ENCODE measurements at places on chromosomes 12 and 14.

DNA sequence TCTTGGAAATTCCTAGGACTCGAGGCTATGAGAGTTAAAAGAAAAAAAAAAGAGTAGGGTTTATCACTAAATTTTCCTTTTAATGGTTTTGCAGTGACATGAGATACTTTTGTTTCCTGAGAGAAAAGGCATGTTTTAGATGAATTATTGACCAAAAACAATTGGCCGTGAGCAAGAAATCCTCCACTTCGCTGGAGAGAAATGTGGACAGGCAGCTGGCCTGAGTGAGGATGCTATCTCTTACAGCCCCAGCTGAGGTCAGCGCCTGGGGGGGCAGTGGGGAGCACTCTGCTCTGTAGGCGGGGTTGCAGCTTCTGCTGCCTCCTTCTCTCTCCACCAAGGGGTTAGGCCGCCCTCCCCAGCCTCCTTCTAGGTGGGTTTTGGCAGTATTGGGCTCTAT lies 54.7 kb downstream of the PRIMA1 start:
- DNase-seq: no peak

- DNase-seq: no peak
These were observed 17.0 kb downstream of the ANO6 start for GRCh38 chr12:45232756-45233372.

DNA sequence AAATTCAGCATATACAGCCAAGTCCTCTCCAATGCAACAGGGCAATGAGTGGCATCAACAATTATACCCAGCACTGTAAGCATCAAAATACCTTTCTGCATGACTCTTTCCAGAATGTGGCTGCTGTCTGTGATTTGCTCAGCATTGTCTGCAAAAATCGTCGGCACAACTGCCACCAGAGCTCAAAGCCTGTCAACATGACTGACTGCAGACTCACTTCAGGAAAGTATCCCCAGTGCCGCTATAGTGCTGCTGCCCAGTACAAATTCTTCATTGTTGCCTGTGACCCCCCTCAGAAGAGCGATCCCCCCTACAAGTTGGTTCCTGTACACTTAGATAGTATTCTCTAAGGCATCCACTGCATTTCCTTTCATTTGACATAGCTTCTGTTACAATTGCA lies 735 bp downstream of the RNASE6 start:
- no peak for DNase-seq

GRCh38 chr14:50758945-50759344 lies 72.0 kb downstream of the NIN start:
- no peak for DNase-seq

GRCh38 chr12:6200256-6201212 lies at the start of gene CD9:
Gene CD9, plus strand, starts transcription at chr12:6200400. Its CDS starts 100 bp downstream, at chr12:6200500.
- DNase-seq: peak; percentile 13

DNA sequence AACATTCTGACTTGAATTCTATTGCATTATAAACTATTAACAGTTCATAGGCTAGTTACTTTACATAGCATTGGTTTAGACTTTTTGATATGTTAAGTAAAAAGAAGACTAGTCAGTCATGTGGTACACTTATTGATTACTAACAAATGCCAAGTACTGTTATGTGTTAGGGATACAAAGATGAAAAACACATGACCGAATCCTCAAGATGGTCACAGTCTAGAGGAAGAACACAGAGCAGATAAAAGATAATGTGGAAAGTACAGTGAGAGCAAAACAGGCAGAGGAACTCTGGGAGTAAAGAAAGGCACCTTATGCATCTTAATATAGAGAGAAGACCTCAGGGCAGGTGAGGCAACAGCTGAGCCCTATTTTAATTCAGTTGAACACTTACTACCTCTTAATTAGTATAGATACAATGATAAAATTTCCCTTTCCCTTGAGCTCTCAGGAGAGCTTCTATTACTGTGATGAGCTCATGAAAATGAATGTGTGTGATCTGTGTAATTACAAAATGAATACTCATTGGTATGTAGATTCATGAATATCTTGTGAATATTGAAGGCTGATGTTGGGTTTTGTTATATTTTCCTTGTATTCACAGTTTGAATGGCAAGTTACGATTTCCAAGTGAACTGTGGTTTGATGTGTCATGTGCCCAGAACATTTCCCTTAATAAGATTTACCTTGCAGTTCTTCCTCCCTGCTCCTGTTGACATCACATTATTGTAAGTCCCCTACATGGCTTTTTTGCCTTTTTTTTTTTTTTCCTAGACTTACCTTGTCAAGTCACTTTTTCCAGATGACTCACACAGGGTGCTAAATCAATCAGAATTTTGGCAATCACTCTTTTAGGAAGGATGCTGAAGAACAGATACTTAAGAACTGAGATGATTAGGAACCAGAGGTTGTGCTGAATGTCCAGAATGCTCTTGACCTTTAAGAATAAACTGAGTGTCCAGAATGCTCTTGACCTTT lies 29.5 kb upstream of the MSRB3 start:
- DNase-seq: no peak

GRCh38 chr12:121525411-121525810 lies 55.4 kb downstream of the KDM2B start:
- DNase-seq: no peak
